ENCODE measurements at places on chromosomes 4 and X.

- DNase-seq, result no peak
These were observed 284.7 kb downstream of the CAMK2D start for GRCh38 chr4:113476800-113477199.

DNA sequence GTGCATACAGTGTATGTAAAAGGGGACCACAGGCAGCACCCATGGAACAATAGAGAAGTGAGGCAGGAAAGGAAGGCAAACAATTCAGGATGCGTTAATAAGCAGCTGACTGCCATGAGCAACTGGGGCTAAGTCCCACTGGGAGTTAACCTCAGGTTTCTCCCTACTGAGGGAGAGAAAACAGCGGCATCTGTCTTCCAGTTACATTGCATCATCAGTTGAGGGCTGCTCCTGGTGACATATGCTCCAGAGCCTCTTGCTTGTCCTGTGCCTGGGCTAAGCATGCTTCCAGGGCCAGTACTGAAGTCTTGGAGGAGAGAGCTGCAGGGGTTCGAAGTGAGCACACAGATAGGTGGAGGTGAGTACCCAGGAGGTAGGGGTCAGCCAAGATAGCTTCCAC lies 24.3 kb downstream of the RAI2 start:
- no peak for DNase-seq

- DNase-seq, result no peak
These were observed 230.7 kb downstream of the DCLK2 start for GRCh38 chr4:150308824-150309472.

DNA sequence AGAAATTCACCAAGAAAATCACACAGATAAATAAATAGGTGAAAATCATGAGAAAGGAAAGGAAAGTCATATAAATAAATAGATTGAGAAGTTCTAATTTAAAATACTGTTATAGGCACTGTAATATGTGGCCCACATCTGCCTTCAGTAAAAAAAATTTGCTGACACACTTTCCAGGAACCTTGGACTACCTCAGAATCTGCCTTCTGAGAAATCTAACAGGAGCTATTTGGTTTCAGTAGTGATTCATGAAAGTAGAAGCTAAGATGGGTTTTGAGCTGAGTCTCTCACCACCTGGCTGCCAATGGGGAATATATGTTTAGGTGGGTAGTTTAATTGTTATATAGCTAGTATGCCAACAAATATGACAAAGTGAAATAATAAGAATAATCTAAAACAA lies 810.0 kb downstream of the RAB28 start:
- no peak for DNase-seq

GRCh38 chrX:96776966-96777365 lies 92.3 kb downstream of the DIAPH2 start:
- DNase-seq, result no peak

Measured in NT2/D1 (cell line).